HuH-7.5 (cell line): ENCODE measurements at places on chromosomes 12 and 14.

DNA sequence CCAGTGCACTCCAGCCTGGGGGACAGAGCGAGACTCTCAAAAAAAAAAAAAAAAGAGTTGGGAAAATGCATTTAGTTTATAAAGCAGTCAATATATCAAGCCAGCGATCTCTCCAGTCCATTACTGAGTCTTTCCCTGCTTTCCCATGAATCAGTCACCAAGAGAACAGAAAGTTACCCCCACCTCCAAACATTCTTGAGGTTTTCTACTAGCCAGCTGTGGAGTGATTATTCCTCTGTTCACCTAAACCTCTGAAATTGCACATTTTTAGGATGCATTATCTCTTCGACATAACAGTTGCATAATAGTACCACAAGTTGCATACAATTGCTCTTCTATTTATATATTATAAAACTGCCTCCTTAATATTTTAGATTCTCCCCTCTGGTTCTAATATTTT lies 134.8 kb upstream of the DIO3 start:
- no peak for DNase-seq

- no peak for DNase-seq
Measured at GRCh38 chr12:114913871-114914801, 230.2 kb upstream of the TBX3 start.

GRCh38 chr14:94001501-94002396 lies 4.6 kb downstream of the CCDC197 start:
- peak; percentile 83 for DNase-seq

- DNase-seq, result no peak
Measured at GRCh38 chr12:65051218-65051617, 69.9 kb downstream of the WIF1 start.

DNA sequence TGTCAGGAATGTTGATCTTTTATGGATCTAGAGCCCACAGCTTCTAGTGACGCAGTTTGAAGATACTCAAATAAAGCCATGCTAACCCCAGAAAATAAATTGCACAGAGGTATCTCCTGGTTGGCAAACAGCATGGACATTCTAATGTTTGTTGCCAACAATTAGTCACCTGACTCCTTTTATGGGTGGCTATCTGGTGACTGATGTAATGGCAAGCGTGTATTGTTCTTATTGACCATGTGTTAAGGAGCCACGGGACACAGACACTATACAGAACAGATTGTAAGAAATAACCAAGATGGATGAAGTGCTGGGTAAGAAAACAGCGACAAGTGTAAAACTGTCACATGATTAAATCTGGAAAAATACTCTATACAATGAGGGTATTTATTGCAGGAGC lies 401.3 kb upstream of the PDE3A start:
- no peak for DNase-seq

DNA sequence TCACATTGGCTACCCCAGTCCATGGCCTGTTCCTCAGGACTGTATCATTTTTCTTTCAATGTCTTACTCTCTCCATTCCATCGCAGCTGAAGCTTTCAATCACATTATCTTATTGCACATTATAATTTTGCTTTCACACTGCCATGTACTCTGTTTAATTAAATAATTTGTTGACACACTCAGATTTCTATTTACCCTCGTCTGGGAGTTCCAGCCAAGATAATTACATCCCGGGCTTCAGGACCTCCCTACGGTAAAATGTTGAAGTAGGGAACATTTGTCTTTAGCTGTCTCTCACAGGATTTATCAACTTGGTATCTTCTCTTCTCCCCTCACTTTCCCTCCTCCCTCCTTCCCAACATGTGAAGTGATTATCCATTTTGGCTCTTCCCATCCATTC lies 177.2 kb upstream of the RASSF8 start:
- DNase-seq, result no peak

GRCh38 chr14:72291908-72292688 lies 359.9 kb downstream of the RGS6 start:
- DNase-seq, result peak; percentile 18

DNA sequence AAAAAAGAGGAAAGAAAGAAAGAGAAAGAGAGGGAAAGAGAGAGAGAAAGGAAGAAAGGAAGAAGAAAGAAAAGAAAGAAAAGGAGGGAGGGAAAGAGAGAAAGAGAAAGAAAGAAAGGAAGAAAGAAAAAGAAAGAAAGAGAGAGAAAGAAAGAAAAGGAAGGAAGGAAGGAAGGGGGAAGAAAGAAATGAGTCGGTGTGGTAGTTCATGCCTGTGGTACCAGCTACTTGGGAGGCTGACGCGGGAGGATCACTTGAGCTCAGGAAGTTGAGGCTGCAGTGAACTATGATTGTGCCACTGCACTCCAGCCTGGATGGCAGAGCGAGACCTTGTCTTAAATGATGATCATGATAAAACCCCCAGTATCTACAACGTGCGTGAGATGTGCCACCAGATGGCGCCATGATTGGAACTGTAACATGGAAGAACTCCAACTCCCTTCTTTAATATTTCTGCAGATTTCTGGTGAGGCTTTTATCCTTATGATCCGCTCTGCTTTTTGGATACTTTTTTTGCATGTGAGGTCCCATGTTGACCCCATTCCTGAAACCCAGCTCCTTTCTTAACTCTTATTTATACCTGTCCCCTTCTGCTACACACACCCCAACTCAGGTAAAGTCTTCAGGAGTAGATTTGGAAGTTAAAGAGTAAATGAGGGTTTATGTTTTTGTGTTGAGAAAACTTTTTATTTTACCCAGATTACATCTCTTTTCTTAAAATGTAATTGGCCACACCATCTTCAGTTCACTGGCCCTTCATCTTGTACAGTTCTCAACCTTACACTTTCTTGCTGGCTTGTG lies 25.6 kb downstream of the RNASE10 start:
- DNase-seq, result peak; percentile 23

- DNase-seq, result no peak
Measured at GRCh38 chr14:69093631-69094421, 59.1 kb downstream of the DCAF5 start.

DNA sequence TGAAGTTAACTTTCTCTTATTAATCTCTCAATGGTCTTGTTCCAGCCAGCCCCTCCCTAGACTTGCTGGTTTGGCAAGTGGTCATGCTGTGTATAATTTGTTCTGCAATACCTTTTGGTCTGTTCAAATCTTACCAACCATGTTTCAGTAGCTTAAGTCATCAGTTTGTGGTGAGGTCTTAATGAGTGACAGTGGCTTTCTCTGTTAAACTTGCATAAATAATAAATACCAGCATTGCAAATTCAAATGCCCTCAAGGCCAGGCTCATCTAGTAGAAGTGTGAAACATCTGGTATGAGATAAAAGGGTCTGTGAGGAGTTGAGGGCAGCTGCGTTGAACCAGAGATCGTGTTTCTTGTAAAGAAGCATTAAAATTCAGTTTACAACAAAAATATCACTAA lies 319.5 kb downstream of the TMEM117 start:
- DNase-seq, result no peak
